SJSA1 (cell line): ENCODE measurements at places on chromosomes 4 and X.

DNA sequence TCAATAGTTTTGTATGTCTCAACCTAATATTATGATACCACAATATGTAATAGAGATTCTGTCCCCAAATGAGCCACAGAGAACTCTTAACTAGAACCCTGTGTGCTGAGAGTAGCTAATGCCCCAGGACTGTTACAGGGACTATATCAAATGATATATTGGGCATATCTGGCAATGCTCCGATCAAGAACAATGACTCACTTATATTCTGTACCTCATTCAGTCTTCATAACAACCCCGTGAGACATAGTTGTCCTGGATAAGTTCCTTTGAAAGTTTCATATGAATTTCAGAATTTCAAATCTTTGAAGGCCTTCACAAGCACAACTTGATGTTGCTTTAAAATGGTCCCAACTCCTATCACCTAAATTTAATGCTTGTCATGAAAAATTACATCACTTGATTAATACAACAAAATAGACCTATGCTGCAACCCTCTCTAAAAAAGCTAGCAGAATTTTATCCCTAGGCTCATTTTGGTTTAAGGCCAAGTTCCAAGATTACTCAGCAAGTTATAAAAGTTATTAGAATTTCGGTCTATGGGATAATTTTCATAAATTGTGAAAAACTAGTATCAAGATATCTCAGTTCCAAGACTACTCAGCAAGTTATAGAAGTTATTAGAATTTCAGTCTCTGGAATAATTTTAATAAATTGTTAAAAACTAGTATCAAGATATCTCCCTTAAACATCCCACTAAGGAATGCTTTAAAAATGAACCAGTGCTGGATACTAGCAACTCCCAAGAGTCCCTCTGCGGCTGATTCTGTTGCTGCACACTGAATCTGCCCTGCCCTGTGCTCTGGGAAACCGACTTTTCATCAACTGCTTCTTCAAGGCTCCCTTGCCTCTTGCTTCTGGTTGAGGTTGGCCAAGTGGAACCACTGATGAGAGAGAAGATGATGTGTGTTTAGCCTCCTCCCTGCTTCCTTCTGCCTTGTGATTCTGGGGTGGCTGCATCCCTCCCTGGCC lies 6.0 kb upstream of the ANXA3 start:
- DNase-seq = no peak

- DNase-seq = no peak
Measured at GRCh38 chrX:75156531-75156945, 455 bp upstream of the ABCB7 start.

DNA sequence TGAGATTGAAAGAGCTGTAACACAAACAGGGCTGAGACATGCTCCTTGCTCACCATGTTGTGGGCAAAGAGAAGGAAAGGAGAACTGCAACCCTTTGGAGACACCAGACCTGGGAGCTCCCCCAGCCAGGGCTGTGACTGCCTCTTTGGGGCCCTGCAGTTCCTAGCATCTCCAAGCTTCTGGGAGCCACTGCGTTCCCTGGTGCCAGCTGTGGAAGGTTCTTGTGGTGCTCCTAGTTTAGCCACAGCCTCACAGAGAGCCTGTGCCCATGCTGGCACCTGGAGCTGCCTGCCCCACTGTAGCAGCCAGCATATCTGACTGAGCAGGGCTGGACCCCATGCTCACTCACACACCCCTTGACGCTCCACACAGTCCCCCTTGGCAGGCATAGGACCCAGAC lies 141.7 kb downstream of the PDHA2 start:
- DNase-seq = no peak

DNA sequence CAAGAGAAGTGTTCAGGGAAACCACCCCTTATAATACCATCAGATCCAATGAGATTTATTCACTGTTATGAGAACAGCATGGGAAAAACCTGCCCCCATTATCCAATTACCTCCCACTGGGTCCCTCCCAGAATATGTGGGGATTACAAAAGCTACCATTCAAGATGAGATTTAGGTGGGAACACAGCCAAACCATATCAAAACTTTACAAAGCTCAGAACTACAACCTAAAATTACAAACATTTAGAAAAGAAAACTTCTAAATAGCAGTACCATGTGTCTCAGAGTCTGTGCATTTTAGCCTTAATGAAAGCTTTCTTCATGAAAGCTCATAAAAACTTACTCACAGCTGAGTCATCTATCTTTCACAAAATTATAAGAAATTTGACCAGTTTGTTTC lies 1442.8 kb upstream of the PCDH7 start:
- no peak for DNase-seq

DNA sequence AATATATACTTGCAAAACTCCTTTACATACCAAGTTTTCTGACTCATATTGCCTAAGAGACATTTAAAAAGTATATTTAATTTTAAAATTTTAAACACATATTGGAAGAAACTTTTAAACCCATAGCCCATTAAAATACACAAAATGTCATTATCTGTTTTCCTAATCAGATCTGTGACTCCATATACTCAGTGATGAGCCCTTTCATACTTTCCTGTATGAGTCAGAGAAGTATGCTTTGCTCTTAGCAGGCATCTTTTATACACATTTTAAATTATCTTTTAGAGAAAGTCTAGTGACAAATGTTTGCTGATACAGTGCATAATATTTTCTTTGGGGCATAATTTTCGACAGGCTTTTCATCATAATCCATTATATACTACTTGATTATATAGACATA lies 26.4 kb downstream of the SPIN3 start:
- no peak for DNase-seq

- DNase-seq = no peak
Measured at GRCh38 chr4:113773756-113774155, 12.2 kb upstream of the CAMK2D start.
